ENCODE measurements at places on chromosomes 12 and 14.

DNA sequence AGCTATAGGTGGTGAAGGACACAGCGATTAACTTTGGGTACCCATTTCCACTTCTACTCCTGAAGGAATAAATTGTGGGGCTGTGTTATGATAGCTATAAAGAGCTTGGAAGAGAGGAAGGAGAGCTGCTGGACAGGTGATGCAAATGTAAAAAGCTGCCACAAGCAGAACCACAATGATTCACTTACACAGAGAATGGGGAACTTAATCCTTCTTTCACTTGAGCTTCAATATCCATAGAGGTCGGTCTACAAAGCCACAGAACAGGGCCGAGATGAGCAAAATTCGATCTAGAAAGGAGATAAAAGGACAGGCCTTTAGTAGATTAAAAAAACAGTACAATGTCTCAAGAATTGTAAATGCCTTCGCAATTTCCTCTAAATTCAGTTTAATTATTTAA is 831.1 kb downstream of the LRFN5 start:
- no peak for ATAC-seq

DNA sequence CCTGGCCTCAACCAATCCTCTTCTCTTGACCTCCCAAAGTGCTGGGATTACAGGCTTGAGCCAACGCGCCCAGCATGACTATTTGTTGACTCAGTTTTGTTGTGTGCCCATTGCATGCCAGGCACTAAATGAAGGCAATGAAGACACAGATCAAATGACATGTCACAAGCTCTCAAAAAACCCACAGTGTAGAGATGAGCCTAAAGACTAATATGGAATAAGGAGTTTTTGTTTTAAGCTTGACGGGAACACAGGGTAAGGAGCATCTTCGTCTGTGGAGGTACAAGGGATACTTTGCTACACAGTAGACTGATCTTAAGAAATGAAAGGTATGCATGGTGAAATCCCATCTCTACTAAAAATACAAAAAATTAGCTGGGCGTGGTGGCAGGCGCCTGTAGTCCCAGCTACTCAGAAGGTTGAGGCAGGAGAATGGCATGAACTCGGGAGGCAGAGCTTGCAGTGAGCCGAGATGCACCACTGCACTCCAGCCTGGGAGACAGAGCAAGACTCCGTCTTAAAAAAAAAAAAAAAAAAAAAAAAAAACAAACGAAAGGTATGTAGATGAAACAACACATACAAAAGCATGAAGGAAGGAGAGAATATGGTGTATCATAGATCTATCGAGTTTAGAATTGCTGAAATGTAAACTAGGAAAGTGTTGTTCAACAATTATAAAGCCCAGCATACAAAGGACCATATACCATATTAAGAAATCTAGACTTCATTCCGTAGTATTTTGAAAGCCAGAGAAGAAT is 122.1 kb upstream of the PTPRB start:
- ATAC-seq: no peak

- ATAC-seq: peak; percentile 14
Observed at GRCh38 chr14:81400202-81400678, at the start of gene STON2. Gene STON2 (minus strand): TSS chr14:81400324. CDS start chr14:81398382, 1,942 bp downstream.

DNA sequence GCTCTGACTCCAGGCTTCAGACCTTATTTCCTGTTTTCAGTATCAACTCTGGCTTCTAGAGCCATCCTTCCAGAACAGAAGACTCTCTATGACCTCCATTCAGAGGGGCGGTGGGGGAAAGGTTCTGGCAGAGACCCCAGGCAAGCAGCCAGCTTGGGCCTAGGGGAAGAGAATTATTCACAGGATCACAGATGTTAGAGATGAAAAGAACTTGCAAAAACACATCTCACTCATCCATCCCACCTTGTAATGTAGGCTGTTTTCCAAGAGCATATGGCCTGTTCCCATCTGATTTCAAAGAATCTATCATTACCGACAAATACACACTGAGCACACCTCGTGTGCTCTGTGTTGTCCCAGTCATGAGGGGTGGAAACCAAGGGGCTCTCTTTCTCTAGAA is 131.9 kb downstream of the GRIN2B start:
- ATAC-seq: no peak

DNA sequence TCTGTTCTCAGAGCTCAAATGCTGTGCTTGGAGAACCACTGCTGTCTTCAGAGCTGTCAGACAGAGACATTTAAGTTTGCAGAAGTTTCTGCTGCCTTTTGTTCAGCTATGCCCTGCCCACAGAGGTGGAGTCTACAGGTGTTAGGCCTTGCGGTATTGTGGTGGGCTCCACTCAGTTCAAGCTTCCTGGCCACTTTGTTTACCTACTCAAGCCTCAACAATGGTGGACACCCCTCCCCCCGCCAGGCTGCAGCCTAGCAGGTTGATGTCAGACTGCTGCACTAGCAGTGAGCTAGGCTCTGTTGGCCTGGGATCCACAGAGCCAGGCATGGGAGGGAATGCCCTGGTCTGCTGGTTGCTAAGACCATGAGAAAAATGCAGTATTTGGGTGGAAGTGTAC is 323.8 kb downstream of the BCAT1 start:
- no peak for ATAC-seq

- no peak for ATAC-seq
Observed at GRCh38 chr12:125254856-125255255, 189.6 kb downstream of the AACS start.

DNA sequence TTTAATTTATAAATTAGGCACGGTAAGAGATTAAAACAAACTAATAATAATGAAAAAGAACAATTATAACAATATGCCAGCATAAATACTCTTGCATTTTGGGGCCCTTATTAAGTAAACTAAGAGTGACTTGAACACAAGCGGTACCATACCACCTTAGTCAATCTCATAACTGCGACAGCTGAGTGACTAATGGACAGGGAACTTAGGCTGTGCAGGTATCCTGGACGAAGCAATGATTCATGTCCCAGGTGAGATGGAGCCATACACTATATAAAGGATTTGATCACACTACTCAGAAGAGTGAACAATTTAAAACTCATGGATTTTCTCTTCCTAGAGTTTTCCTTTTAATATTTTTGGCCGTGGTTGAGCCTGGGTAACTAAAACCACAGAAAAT is 4.3 kb downstream of the KLRC4 start:
- ATAC-seq: no peak

DNA sequence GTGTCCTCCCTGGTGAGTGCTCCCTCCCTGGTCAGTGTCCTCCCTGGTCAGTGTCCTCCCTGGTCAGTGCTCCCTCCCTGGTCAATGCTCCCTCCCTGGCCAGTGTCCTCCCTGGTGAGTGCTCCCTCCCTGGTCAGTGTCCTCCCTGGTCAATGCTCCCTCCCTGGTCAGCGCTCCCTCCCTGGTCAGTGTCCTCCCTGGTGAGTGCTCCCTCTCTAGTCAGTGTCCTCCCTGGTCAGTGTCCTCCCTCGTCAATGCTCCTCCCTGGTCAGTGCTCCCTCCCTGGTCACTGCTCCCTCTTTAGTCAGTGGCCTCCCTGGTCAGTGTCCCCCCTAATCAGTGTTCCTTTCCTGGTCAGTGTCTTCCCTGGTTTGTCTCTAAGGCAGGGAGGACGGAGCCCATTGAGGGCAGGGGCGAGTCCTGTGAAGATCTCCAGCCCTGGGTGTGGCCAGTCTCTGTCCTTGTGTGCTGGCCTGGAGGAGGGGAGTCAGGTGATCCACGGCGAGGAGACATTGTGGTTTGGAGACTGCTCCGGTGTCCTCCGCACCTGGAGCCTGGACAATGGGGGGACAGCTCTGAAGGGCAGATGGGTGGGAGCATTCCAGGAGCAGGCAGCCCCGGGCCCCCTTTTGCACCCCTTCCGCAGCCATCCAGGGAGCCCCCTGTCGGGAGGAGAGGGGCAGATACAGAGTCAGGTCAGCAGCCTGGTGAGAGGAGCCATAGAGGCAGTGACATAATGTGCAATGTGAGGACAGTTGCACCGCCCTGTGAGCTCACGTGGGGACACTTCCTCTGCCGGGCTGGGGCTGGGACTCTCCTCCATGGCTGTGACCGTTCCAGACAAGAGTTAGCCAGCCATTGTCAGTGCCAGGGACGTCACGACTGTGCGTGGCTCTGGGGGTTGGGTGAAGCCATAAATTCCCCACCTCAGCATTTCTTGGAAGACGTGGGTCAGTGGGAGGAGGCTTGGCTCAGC is 93.4 kb downstream of the ADGRD1 start:
- ATAC-seq: peak; percentile 54

- no peak for ATAC-seq
Observed at GRCh38 chr14:94682736-94683135, 70.5 kb downstream of the SERPINA3 start.

DNA sequence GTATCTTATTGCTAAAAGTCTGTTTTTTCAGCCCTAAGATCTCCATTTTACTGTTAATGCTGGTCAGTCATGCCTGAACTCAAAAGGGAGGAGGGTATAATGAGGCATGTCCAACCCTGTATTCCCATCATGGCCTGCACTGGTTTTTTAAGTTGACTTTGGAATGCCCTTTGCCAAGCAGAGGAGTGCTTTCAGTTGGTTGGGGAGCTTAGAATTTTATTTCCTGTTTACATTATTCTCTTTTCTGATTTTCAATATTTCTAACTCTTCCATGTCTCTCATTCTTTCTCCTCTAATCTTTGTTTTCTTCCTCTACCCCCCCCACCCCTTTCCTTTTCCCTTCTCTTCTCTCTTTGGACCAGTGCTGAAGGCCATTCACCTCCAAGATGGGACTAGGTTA is 4.9 kb upstream of the DHRS2 start:
- no peak for ATAC-seq

- ATAC-seq: no peak
Observed at GRCh38 chr14:101028971-101029667, 125.6 kb upstream of the RTL1 start.

DNA sequence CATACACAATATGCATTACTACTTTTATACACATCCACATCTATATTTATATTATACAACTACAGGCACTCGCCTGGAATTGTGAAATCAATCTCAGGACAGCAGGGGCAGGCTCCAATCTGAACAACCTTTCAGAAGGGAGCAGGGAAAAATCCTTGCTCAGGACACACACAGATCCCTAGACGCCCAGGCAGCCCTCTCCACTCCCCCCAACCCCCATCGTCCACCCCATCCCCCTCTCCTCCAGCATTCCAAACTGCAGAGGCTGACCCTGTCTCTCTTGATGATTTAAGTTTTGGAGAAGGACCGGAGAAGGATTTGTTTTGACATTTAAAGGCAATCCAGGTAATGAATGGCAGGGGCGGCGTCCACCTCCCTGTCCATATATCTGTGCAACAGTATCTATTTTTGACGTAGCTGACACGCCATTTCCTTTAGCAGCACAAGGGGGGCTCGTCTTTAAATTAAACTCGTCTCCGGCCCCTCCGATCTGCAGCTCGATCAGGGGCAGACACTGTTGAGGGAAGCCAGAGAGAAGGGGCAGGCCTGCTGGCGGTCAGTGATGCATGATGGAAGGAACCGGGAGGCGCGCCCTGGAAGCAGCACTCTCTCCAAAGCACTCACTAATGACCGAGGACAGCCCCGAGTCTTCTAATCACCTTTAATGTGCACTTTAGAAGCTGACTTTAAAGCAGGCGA is 95.0 kb upstream of the TBX5 start:
- ATAC-seq: no peak

DNA sequence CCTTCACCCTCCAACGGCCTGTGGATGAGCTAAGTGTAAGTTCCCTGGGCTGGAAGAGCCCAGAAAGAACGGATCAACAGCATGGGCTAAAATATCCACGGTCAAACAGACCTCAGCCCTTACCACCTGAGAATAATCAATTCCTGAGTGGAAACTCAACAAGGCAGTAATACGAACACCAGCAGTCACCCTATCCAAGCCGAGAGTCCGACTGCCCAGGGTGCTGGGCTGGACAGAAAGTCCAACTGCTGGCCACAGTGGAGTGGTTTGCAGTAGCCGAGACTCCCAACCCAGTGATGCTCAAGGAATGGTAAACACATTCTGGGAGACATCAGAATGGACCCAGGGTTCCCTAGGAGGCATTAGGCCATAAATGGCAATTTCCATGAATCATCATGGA is 36.8 kb downstream of the ANO2 start:
- ATAC-seq: no peak

GRCh38 chr12:121110211-121110940 is 22.3 kb upstream of the P2RX7 start:
- ATAC-seq: peak; percentile 77

GRCh38 chr14:64974563-64974962 is 2.4 kb upstream of the RAB15 start:
- ATAC-seq: no peak

DNA sequence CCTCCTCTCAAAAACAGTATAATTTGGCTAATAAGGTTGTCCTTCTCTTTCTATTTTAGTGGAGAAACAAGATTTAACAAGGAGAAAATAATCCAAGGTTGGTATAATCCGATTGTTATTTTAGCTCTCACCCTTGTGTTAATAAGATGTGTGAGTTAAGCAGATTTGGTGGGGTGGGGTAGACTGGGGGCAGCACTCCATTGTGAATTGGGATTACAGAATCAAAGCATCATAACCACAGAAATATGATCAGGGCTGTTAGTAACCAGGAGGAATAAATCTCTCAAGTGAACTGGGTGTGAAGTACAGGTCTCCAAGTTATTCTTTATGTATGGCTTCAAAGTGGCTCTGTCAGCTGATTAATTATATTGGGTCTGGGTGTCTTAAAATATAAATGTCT is 10.2 kb downstream of the TIGAR start:
- no peak for ATAC-seq

- ATAC-seq: no peak
Observed at GRCh38 chr12:91818227-91819131, 327.2 kb downstream of the BTG1 start.

DNA sequence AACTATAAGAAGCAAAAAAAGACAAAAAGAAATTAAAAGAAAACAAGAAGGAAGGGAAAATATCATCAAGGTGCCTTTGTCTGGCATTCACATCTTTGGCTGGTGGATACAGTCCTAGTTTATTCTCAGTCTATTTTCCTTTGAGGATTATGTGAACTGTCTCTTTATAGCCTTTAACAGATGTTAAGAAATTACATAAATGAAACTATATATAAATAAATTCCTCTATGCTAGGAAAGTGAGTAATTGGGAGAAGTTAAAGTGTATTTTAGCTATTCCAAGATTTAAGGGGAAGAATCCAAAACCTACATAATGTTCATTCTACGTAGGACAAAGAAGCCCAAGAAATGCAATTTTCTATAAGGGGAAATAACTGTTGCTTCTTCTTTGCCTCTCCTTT is 316.3 kb downstream of the ADAMTS20 start:
- no peak for ATAC-seq

DNA sequence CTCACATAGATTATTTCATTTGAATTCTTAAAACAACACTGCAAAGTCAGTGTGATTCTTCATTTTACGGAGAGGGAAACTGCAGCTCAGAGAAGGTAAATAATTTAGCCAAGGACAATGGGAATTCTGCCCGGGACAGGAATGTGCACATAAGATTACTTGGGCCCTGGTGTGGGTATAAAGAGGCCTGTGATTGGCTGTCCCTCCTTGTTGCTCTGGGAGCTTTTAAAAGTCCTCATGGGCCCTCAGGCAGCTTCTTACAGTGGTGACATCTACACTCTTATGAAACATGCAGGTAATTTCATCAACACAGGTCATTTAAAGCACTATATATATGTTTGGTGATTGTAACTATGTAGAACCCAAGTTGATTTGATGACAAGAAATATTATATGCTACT is 100.3 kb downstream of the ESR2 start:
- no peak for ATAC-seq

- ATAC-seq: no peak
Observed at GRCh38 chr12:94714378-94715114, 64.2 kb upstream of the TMCC3 start.

GRCh38 chr12:17214929-17215328 is 609.0 kb upstream of the LMO3 start:
- no peak for ATAC-seq

- ATAC-seq: no peak
Observed at GRCh38 chr12:8950702-8951478, 1.4 kb upstream of the M6PR start.

Measured in gastroesophageal sphincter (tissue), 4 donors.